Urinary bladder (tissue), 4 donors: ENCODE measurements at places on chromosomes 2 and 18. TPM values are rescaled to one million over a fixed set of nuclear protein-coding genes. Genes with fewer than 3 reads are reported as not detected.
A peak's percentile ranks its signal among the peaks of the same experiment; 100 is the strongest.

GRCh38 chr2:219426068-219426443 is 7.9 kb downstream of the DES start:
- DNase-seq = no peak

- DNase-seq = no peak
Measured at GRCh38 chr2:12448846-12449505, 267.8 kb upstream of the TRIB2 start.

Gene TMEM247
- total RNA-seq = not detected

GRCh38 chr2:239020541-239021041 is 172.7 kb downstream of the TWIST2 start:
- no peak for DNase-seq

DNA sequence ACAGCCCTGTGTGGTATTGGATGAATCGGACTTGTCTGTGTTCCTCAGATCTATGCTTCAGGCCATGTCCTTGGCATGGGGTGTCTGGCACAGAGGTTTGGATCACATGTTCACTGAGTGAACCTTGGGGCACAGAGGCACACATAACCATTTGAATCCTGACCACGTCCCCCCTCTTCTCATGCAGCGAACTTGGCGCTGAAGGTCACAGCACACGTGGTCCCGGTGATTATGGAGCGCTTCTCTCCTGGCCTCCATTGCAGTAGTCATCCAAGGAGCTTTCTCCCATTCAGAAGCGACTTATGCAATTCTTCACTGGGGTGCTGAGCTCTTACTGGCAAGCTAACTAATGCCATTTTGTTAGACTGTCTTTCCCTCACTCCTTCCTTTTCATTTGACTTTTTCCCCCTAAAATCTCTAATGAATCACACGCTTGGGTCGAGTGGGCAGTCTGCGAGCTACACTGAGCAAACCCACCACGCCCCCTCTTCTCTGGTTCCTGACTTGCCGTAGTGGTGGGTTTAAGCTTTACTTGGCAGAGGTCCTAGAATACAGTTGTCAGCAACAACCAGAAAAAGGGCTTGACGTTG is 59.4 kb downstream of the KCNG2 start:
- peak; percentile 4 for DNase-seq

DNA sequence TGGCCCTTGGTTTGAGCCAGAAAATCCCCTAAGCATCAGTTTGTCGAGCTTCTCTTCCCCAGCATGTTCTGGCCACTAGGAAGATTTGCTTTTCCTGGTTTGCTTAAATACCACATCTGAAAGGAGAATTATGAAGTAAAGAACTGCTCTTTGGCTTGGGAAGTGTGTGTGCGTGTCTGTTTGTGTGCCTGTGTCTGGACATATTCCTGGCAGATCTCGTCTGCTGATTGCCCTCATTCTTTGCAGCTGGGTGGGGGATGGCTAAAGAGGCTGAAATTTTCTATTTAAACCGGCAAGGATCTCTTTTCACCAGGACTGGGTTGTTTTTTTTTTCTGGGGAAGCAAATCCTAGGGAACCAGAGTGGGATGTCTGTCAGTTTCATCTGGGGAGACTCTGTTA is 57.3 kb upstream of the MBOAT2 start:
- no peak for DNase-seq

DNA sequence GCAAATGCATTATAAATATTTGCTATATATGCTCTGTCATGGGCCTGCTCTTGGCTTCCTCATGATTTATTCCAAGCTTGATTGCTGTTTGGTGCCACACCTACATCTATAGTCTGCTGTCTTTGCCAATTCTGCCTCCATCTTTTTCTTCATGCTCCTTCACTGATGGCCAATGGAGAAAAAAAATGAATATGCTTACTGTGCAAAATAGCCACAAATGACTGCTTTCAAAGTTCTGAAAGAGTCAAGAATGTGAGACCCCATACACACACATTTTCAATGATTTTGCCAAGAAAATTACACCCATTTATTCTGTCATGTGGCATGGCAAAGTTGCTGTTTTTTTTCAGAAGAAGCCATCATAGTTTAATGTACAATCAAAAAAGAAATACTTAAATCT is 305.6 kb upstream of the LRRTM1 start:
- no peak for DNase-seq

Gene AFF3
- 43.5 TPM for total RNA-seq

Gene CD8A
- total RNA-seq = not detected

DNA sequence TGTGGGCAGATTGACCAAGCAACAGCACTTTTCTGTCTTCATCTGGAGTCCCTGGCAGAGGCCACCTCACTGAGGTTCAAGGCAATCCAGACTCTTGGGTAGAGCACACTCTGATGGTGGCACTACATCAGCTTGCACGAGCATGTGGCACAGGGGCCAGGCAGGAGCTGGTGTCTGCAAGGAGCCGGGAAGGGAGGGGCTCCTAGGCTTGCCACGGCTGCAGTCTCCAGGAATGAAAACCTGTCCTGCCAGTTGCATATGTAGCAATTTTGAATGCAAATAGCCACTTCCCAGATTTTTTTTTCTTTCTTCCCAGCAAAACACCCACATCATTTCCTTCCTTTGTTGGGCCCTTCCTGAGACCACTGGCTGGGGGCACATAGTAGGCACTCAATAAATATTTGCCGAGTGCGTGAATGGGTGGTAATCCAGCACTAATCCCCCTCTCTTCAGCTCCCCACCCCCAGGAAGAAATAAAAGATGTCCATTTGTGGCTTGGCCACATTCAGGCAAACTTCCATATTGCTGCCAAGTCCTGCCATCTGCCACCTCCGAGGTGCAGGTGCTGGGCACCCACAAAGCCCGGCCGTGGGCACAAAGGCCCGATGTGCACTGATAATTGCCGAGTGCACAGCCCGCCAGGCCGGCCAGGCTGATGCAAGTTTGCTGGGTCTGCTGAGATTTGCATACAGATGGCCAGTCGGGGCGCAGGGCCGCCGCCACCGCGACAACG is 72.4 kb downstream of the MYCN start:
- no peak for DNase-seq

Gene DNAJC27
- total RNA-seq = 13.3 TPM

Gene ADRA2B
- 1.6 TPM for total RNA-seq

DNA sequence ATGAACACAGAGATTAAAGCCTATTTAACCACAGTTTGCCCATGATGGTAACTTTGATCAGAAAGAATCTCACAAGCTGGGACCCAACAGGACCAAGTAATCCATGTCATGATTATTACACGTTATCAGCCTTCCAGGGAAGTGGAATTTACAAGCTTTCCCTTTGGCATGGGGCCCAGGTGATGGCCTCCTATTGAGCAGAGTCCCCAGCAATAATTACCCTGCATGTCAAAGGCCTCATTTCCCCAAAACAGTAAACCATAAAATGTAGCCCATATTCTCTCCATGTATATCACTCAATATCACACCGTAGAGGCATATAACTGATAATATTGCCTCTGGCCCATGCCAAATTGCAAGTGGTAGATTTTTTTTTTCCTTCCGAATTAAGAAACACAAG is 38.9 kb downstream of the PRKRA start:
- DNase-seq = no peak
